ENCODE measurements at places on chromosomes 12 and 14.

DNA sequence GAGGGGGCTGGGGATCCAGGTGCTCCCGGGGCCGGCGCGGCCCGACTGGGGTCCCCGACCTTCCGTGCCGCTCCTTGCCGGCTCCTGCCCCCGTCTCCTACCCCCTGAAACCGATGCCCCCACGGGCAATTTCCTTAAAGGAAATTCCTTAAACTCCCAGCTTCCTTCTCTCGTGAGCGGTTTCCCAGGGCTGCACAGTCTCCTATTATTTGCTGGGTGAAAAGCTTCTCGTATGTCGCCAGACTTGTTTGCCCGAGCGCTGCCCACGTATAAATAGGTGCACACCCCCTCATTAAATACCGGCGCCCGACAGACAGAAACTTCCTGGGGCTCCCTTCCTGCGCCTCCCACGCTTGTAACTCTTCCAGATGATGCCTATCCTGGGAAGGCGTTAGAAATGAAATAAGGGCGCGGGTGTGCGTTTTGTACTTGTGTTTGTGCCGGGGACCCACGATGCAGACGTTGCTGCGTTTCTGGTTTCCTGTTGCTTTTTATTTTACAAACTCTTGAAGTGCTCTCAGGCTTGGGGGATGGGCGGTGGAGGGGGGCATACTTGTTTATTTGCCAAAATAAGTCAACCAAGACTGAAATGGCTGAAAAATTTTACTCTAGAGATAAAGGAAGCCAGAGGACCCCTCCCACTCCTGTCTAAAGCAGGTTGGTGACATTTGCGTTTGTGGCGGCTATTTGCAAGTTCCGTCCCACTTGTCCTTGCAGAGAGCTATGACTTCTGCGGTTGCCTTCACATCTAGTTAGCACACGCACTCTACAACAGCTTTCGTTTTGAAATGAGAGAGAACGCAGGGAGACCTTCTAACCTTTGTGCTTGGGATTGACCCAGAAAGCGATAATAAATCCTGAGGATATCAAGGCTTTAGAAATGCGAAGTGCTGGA lies 1.0 kb downstream of the HIP1R start:
- DNase-seq: peak; percentile 65

GRCh38 chr14:81260732-81261131 lies 40.0 kb upstream of the GTF2A1 start:
- DNase-seq: no peak

GRCh38 chr12:31011746-31012566 lies 61.7 kb upstream of the DDX11 start:
- DNase-seq: no peak

DNA sequence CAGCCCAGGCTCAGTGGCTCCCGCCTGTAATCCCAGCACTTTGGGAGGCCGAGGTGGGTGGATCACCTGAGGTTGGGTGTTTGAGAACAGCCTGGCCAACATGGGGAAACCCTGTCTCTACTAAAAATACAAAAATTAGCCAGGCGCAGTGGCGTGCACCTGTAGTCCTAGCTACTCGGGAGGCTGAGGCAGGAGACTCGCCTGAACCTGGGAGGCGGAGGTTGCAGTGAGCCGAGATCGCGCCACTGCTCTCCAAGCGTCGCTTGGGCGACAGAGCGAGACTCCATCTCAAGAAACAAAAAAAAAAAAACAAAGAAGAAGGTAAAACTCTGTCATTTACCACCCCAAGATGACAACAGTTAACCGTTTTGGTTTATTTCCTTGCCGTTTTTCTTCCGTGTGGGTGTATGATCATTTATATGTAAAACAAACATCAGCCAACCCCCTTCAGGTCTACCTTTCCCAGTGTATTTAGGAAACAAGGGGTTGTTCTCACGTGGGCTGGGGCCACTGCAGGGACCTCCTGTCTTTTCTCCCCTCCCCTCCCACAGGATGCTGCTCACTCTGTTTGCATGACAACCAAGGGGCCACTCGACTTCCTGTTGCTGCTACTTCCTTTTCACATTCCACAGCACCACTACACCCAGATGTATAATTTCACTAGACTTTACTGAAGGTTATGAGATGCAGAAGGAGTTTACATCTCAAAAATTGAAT lies 13.6 kb downstream of the TTC9 start:
- DNase-seq: no peak

DNA sequence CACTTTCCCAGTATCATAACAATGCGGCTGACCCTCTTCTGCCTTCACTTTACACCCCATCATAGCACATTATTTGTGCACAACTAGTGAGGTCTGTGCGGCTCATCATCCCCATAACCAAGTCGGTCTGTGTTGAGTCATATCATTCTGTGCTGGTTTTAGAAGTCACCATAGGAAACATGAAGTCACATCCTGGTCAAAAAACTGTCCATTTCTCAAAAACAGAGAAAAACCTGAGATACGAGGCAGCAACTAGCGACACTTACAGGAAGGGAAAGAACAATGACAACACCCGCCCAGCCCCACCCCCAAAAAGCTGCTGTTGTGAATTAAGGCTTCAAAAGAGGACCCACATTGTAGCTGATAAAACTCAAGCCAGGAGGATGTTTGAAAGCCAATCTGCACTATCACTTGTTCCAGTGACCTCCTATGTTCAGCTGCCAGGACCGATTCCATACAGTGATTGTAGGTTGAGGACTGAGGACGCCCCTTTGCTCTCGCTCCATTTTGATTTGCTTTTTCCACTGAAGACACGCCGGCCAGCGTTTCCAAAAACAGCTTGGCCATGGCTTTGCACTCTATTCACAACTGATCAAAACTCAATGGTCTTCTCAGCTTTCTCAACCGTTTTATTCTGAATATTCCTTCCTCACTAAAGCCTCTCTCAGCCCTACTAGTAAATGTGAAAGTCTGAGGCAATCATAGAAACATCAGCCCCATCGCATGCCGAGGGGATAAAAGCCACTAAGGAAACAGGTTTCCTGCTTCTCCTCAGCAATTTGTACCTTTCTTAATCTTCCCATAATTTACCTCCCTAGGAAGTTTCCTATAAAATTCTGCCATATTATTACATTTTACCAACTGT lies 87.5 kb downstream of the DUSP16 start:
- no peak for DNase-seq

DNA sequence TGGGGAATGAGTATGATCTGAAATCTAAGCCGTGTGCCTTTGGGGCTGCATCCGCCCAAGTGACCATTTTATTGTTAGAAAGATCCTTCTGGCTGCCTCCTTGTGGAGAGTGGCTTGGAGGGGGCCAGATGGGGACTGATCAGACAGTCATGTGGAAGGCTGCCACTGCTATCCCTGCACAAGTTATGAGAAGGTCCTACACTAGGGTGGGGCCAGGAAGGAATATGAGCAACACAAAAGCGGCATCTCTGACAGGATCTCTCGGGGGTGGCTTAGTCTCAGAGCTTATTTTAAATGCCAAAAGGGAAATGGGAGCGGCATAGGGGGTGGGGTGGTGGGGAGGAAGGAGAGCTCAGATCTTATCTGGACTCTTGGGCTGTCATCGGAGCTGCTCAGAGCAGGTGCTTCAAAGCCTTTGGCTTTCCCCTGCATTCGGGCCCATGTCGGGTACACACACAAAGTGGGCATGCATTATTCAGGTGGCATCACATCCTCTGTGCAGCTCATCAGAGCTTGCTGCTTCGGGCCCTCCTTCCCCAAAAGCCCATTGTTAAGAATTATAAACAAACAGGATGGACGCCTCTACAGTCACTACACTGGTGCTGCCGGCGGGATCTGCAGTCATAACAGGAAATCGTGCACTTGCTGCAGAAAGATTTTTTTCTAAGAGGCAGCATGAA lies 805.4 kb downstream of the VRK1 start:
- DNase-seq: no peak

- peak; percentile 25 for DNase-seq
Measured at GRCh38 chr12:8156845-8157244, at the start of gene ZNF705A. Gene ZNF705A (plus strand): TSS chr12:8157015. CDS start chr12:8172626, 15,611 bp downstream.

DNA sequence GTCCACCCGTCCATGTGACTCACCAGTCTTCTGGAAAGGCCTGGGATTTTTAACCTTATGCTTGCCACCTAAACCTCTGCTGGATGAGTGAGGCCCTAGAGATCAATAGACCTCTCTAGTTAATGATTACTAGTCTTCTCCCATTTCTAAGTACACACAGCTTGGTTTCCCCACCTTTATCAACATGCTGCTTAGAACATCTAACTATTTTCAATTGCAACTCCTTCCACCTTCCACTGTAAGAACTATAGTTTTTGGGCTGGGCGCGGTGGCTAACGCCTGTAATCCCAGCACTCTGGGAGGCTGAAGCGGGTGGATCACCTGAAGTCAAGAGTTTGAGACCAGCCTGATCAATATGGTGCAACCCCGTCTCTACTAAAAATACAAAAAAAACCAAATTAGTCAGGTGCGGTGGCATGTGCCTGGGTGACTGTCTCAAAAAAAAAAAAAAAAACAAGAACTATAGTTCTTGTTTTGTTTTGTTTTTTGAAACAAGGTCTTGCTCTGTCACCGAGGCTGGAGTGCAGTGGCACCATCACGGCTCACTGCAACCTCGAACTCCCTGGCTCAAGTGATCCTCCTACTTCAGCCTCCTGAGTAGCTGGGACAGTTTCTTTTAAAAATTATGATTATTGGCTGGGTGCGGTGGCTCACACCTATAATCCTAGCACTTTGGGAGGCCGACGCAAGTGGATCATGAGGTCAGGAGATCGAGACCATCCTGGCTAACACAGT lies 18.7 kb upstream of the MDM2 start:
- no peak for DNase-seq

DNA sequence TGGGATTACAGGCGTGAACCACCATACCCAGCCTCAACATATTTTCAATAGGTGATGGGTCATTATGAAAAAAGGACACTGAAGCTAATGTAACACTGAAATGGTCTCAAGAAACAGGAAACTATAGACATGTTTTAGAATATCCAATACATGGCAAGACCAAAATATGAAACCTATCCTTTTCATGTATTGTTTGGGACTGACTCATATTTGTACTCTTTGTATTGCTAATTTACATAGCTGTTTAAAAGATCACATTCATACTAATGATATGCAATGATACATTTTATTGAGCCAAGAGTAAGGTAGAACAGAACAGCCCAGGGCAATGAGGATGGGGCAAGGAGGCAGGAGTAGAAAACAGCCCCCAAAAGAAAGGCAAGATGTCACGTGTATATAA lies 32.6 kb downstream of the RESF1 start:
- no peak for DNase-seq

DNA sequence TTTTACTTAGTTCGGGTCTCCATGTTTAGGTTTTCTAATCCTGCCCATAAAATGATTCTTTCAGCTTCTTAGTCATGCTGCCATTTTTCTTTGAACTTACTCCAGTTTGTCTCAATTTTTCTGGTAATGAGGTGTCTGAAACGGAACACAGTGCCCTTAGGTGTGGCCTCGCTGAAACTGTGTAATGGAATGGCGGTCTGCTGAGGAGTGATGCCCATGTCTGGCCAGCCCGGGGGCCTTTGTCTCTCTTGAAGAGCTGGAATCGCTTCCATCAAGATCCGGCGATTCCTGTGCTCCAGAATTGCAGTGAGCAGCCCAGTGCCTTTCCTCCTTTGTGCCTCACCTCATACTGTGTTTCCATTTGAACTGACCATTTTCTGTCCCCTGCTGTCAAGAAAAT lies 112.5 kb downstream of the FBXL14 start:
- DNase-seq: no peak

- DNase-seq: no peak
Measured at GRCh38 chr12:124370384-124370783, 75.5 kb downstream of the RFLNA start.

Measured in GM03348 (cell line).